ENCODE measurements at places on chromosomes 3 and 15. TPM values are rescaled to one million over a fixed set of nuclear protein-coding genes. Genes with fewer than 3 reads are reported as not detected.

PLEKHO2 gene
- polyA plus RNA-seq = 15.5 TPM

GRCh38 chr3:13106308-13107001 lies 33.2 kb upstream of the IQSEC1 start:
- no peak for DNase-seq

MORF4L1 gene
- 771 TPM for polyA plus RNA-seq

GRCh38 chr3:128726023-128727016 lies at the start of gene RAB7A:
Gene RAB7A, plus strand, starts transcription at chr3:128726183. Its CDS starts 69,185 bp downstream, at chr3:128795368.
- peak; percentile 98 for DNase-seq

THRB gene
- 31.4 TPM for polyA plus RNA-seq

DNA sequence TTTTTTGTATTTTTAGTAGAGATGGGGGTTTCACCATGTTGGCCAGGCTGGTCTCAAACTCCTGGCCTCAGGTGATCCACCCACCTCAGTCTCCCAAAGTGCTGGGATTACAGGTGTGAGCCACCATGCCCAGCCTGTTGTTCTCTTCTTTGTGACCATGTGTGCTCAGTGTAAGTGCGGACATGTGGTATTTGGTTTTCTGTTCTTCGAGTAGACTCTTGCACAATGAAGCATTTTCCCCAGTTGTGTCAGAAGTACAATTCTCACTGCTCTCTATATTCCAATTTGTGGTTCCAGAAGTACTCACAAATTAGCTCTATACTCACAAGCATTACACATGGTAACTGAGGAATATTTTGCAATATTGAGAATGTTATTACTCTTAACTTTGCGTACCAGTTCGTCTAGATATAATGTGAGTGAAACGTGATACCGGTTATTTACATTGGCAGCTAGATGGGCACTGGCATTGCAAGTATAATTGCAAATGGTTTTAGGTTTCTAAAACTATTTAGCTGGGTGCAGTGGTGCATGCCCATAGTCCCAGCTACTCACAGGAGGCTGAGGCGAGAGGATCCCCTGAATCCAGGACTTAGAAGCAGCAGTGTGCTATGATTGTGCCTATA lies 34.2 kb upstream of the MTMR14 start:
- DNase-seq = peak; percentile 3

NMB gene
- 4.2 TPM for polyA plus RNA-seq

KLHL40 gene
- polyA plus RNA-seq = not detected

- DNase-seq = peak; percentile 20
Observed at GRCh38 chr3:196741249-196741889, 1.7 kb downstream of the PAK2 start.

PTX3 gene
- polyA plus RNA-seq = 4.5 TPM

DNA sequence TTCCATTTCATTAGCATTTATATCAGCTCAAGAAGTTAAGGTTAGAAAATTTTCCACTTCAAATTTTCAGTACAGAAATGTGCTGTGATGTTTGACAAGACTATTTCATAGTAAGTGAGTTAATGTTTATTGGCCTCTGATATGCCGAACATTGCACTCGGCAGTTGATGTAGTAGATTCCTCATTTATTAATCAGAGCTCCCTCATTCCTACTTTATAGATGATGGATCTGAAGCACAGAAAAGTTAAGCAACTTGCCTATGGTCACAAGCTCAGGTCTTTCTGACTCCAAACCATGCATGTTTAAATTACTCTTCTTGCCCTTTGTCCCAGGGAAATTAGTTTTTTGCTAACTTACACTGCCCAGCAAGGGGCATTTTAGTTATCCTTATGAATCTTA lies 92.0 kb downstream of the ATG7 start:
- DNase-seq = no peak

- DNase-seq = no peak
Observed at GRCh38 chr3:138232705-138233364, 45.7 kb downstream of the ARMC8 start.

GRCh38 chr3:33313331-33313730 lies 36.1 kb downstream of the FBXL2 start:
- no peak for DNase-seq

RASL12 gene
- polyA plus RNA-seq = 6.1 TPM

DNA sequence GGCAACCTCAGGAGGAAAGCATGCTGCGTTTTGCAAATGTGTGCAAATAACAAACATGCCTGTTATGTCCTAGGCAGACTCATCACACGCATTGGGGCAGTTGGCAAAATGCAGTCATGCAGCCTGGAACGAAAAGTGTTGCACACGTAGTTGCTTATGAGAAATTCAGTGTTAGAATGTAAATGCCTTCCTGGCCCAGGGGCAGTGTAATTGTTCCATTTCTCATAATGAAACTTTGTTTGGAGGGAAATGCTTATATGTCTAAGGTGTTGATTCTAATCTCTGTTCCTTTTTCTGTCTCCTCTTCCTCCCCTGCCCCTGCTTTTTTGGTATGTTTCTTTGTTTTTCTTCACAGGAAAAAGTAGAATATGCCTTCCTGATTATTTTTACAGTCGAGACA lies 156.0 kb downstream of the CACNA1D start:
- DNase-seq = no peak

GOLGA8S gene
- 1.4 TPM for polyA plus RNA-seq

GRCh38 chr15:25327686-25328085 lies 111.1 kb downstream of the UBE3A start:
- DNase-seq = no peak

CMTM8 gene
- 8.4 TPM for polyA plus RNA-seq

DNA sequence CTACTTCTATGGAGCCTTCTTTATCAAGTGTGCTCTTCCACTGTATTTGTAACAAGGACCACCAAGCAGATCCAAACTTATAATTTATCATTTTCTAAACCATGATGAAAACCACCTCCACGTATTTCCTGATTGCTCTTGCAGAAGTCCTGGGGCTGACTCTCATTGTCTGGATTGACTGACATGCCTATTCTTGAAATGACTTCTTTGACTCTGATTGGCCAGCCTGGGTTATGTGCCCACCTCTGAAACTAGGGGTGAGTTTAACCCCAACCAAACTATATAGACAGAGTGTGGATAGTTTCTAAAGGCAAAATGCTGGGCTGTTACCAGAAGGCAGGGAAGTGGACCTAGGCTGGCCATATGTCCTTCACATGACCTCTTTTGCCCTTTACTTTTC lies 12.7 kb downstream of the TMPRSS7 start:
- DNase-seq = no peak

- no peak for DNase-seq
Observed at GRCh38 chr3:127688416-127689265, 15.9 kb downstream of the ABTB1 start.

DNA sequence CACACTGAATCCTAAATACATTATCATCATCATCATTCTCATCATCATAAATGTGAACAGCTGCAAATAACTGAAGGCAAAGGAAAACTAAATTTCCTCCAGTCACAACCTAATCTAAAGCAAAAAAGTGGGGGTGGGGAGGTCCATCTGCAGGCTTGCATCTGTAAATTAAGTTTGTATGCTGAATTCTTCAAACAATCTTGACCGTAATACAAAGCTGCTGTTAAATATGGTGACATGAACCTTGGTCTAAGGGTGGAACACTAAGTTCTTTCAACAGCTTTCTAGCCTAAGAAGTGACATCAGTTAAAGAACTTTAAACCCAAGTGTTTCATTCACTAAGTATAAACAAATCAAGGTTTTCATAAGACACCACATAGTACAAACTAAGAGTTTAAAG lies 4.3 kb downstream of the LRRFIP2 start:
- DNase-seq = no peak

DNA sequence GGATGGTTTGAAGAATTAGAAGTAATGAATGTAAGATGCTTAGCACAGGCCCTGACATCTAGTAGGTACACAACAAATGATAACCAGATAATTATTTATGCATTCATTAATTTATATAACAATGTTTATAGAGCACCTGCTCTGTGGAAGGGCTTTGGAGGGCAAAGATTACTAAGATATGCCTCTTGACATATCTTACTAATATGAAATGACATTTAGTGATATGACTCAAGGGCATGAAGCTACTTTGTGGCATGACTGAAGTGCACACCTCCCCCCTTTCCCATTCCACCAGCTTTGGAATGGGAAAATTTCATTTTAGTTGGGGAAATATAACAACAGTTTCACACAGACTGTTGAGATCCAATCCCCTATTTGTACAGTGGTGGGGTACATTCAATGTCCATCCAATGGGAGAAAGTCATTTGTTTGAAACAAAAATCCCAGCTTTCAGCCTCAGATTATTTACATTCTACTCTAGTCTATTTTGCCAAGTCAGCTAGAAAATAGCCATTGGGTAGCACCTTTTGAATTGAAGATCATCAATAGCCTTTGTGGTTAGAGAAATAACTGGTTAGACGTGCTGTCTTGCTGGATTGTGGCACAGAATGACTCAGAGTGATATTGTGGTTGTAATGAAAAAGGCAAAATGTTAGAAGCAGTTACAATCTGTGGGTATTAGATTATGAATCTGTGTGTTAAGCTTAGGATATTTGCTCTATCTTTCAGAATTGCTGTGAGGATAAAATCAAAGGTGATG lies 72.9 kb downstream of the MOBP start:
- DNase-seq = no peak

GRCh38 chr3:13424141-13424844 lies 4.2 kb upstream of the NUP210 start:
- no peak for DNase-seq

BSN gene
- polyA plus RNA-seq = 1.7 TPM

DNA sequence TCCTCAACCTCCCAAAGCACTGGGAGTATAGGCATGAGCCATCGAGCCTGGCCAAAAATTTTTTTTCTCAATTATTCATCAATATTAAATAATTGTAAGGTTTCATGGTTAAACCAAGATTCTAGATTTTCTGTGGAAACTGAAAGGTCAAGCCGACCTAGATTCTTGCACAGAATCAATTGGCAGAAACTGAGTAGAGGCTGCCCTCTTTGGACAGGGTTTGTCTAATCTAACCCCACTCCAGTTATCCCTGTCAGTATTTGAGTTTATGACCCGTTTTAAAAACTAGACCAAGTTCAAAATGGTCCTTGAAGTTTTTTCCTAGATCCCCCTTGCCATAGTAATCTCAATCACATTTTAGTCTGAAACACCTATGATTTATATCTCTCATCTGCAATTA lies 8.6 kb upstream of the ADAM10 start:
- no peak for DNase-seq

- no peak for DNase-seq
Observed at GRCh38 chr3:12541625-12542024, 3.7 kb downstream of the MKRN2OS start.

- no peak for DNase-seq
Observed at GRCh38 chr3:12132881-12133280, 25.8 kb downstream of the TIMP4 start.

GRCh38 chr3:81363816-81364215 lies 397.6 kb downstream of the GBE1 start:
- DNase-seq = no peak

- DNase-seq = no peak
Observed at GRCh38 chr3:44132061-44132460, 109.6 kb upstream of the TOPAZ1 start.

GRCh38 chr3:113831103-113831355 lies 7.6 kb upstream of the GRAMD1C start:
- DNase-seq = no peak

GRCh38 chr15:39502611-39503195 lies 78.2 kb upstream of the THBS1 start:
- no peak for DNase-seq

GPR87 gene
- not detected for polyA plus RNA-seq

ALDH1A2 gene
- 284 TPM for polyA plus RNA-seq

- DNase-seq = no peak
Observed at GRCh38 chr15:90300988-90301706, 35.7 kb downstream of the NGRN start.

- DNase-seq = no peak
Observed at GRCh38 chr3:181616088-181617070, 95.3 kb upstream of the SOX2 start.

- DNase-seq = peak; percentile 41
Observed at GRCh38 chr3:39178553-39178952, 13.8 kb downstream of the XIRP1 start.

CGGBP1 gene
- 152 TPM for polyA plus RNA-seq

- DNase-seq = no peak
Observed at GRCh38 chr3:193869221-193870201, 266.4 kb upstream of the HES1 start.

GRCh38 chr3:37014620-37015019 lies 21.3 kb downstream of the MLH1 start:
- no peak for DNase-seq

GRCh38 chr15:70584838-70585706 lies 178.3 kb downstream of the UACA start:
- no peak for DNase-seq

Data from left kidney (tissue), 8 donors.